ENCODE measurements at places on chromosomes 16 and 17. TPM values are rescaled to one million over a fixed set of nuclear protein-coding genes. Genes with fewer than 3 reads are reported as not detected.

DNA sequence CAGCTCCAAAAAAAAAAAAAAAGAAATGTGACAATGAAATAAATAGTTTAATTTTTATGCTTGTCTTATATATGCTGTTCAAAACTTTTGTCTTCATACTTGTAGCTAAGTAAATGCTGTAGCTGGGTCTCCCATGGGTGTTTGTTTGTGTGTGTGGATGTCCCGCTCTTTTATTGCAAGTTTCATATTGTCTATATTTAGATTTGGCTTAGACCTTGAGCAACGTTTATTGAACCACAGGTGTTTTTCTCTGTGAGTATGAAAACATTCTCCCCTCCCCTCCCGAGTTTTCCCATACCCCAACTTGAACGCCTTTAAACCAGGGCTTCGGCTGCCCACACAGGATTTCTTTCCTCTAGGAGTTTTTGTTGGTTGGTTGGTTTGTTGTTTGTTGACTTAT lies 45.2 kb downstream of the MFSD11 start:
- H3K27ac ChIP-seq, result no peak overlapping the region
- no peak overlapping the region for H3K4me3 ChIP-seq
- no peaks in the 10 kb centered on the region for H3K4me1 ChIP-seq
- DNase-seq, result no peak

GRCh38 chr17:42428141-42428944 lies 5.3 kb upstream of the CAVIN1 start:
- peak overlapping the region; percentile 64 for H3K27ac ChIP-seq
- no peaks in the 10 kb centered on the region for H3K36me3 ChIP-seq
- no peaks in the 10 kb centered on the region for H3K27me3 ChIP-seq
- peak; percentile 86 for DNase-seq
- no peak overlapping the region for H3K4me3 ChIP-seq
- H3K4me1 ChIP-seq, result peaks cover 3% of the 10 kb centered on the region

Gene TOB1
- 41.7 TPM for total RNA-seq

Gene DNAAF8
- total RNA-seq, result not detected

Gene BLMH
- 6.9 TPM for total RNA-seq

DNA sequence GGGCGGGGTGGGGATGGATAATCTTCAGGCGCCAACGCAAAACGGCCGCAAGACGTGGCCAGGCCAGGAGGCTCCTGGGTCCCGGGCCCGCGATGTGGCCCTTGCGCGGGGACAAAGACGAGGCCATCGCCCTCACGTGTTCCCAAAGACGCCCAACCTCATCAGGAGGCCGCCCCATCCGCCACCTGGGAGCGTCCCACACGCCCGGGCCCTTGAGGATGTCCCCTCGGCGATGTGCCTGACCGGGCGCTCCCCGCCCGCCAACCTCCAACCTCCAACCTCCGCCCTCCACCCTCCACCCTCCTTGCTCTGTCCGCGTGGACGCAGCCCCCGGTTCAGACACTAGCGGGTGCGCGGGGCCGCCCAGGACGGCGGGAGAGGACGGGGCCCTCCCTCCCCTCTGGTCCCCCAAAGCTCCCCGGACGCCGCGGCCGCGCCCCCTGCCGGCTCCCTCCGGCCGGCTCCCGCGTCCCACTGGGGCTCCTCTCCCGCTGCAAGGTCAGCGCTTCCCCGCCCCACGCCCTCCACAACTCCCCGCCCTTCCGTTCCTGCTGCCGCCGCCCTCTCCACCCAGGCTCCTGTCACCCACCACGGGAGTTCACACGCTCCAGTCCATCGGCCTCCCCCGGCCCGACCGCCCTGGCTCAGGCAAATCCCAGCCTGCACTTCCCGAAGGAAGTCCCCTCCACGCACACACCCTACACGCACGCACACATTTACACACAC lies 250.8 kb upstream of the RPL38 start:
- H3K27ac ChIP-seq, result no peak overlapping the region
- H3K4me3 ChIP-seq, result peak overlapping the region; percentile 54
- H3K36me3 ChIP-seq, result no peaks in the 10 kb centered on the region
- H3K27me3 ChIP-seq, result peaks cover 12% of the 10 kb centered on the region
- no peaks in the 10 kb centered on the region for H3K4me1 ChIP-seq

- H3K27ac ChIP-seq, result peak overlapping the region; percentile 86
- H3K4me3 ChIP-seq, result no peak overlapping the region
- no peaks in the 10 kb centered on the region for H3K36me3 ChIP-seq
- no peaks in the 10 kb centered on the region for H3K27me3 ChIP-seq
- H3K4me1 ChIP-seq, result peaks cover 74% of the 10 kb centered on the region
These were observed 21.9 kb downstream of the ZNF423 start for GRCh38 chr16:49833796-49834530.
